ENCODE measurements at places on chromosomes 3 and 15. TPM values are rescaled to one million over a fixed set of nuclear protein-coding genes. Genes with fewer than 3 reads are reported as not detected.

GRCh38 chr3:128498901-128499530 is 6.0 kb upstream of the GATA2 start:
- DNase-seq = no peak

- DNase-seq = no peak
Observed at GRCh38 chr3:102180280-102180931, 254.4 kb upstream of the ZPLD1 start.

DNA sequence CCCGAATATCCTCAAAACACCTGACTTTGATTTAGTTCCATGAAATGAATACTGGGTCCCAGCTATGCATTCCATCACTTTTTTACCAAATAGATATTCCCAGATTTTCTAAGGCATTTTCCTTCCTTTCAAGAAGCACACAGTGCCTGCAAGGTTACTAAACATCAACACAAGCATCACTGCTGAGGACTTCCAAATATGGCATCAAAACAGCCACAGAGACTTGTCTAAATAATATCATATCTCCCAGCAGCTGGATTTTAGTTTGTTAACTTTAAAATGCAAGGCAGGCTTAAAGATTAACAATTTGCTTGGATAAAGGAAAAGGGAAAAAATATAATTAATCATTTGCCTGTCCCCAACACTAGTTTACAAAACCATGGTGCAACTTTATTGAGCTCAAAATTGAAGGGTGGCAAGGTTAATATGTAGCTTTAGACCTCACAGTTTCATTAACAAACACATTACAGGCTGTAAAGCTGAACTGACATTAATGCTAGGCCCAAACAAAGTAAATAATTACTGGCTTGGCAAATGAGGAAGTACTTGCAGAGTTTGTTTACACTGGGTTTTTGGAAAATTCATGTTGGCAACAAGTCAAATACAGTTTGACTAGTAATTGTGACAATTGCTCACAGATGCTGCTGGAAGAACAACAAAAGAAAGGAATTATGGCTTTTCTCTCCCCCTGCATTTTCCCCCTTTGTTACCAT is 401.7 kb upstream of the CDIN1 start:
- no peak for DNase-seq

SOX2 gene
- polyA plus RNA-seq = not detected

GRCh38 chr15:45387380-45388007 is 9.2 kb upstream of the GATM start:
- peak; percentile 88 for DNase-seq

KATNBL1 gene
- 19.3 TPM for polyA plus RNA-seq

DNA sequence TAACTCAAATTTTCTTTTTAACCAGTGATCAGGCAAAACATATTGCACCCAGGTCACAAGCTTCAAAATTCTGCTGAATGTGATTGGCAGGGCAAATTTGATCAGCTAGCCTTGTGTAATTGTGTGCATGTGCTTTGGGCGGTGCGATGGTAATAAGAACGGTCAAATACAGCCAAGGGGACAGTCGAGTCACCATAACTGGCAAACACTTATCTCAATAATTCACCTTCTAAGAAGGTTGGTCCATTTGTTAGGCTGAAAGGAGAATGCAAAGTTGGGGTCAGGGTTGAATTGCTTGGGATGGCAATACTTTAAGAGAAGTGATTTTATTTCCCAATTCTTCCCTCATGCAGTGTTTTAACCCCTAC is 302.4 kb upstream of the PDZRN3 start:
- no peak for DNase-seq

ADAMTS9 gene
- not detected for polyA plus RNA-seq

OR5K2 gene
- polyA plus RNA-seq = not detected

DNA sequence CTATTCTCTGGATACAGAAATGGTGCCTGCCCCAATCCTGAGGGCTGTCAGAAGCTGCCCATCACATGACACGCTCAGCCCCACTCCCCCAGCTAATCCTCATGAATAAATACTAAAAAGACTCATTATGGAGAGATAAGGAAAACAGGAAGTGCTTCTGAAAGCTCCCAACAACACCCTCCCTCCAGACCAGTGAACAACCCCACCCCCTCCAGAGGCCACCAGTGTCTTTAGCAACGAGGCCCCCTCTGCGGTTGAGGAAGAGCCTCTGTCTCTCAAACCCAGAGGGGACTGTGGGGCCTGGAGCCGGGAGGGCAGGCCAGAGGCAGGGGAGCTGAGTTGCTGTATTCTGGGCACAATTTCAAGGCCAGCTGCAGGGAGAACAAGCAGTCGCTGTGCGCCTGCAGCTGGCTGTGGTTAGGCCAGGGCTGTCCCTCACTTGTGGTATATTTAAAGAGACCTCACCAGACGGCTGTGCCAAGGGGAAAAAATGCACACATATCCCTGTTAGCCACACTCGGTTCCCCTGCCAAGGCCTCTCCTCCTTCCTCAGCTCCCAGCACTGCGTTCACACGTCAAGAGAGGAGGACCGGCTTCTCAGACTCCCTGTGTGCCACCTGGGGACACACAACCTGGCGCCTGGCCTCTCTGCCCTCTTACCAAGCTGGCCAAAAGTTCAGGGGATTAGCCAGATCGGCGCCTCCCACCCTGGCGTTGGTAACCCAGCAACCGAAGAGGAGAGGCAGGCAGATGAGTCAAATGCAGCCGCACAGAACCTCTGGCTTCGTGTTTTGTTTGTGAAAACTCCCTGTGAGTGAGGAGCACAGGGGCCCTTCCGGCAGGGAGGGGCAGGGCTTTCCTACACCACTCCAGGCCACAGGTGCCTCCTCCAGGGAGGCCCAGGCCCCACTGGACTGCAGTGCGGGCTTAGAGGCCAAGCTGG is 101.2 kb upstream of the ETV5 start:
- DNase-seq = peak; percentile 84

GRCh38 chr15:63600616-63601025 is 3.4 kb downstream of the FBXL22 start:
- DNase-seq = peak; percentile 78

DNA sequence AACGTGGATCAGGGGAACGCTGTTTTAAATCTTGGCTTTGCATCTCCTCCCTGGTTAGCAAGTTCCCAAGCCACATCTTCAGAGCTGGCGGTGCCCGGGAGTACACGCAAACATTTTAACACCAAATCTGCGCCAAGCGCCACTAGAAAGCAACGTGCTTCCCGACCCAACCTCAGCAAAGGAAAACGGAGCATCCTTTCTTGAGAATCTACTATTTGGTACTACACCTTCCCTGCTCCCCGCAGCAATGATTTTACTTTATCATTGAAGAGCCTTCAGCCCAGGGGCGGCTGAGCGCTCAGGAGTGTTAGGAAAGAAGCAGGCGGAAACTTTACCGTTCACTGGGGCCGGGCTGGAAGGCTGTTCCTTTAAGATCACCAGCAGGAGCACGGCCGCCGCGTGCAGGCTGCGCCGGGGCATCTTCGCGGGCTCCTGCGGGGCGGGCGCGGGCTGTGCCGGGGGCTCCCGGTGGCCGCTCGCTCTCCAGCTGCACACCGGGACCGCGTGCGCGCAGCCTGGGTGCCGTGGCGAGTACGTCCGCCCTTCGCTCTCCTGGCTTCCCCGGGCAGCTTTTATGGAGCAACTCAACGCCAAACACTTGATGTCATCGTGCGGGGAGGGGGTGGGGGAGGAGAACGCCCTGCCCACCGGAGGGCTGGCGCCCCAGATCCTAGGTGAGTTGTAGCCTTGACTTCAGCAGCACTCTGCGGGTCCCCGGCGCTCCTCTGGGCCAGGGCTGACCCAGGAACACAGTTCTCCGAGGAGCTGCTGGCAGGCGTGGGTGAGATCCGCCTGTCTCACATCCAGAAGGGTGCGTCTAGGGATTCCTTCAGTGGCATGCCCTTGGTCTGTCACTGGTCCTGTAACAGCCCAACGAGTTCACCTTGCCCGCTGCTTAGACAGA is at the start of gene CA12:
CA12 (minus strand) TSS at position 546 of the 904 bp plus-strand sequence; CDS start at position 420, 126 bp downstream.
- DNase-seq = peak; percentile 28

- no peak for DNase-seq
Observed at GRCh38 chr3:125116311-125117080, 60.7 kb upstream of the HEG1 start.

- DNase-seq = no peak
Observed at GRCh38 chr3:16809993-16810392, 74.8 kb upstream of the PLCL2 start.

GRCh38 chr3:23620638-23621015 is 185.1 kb upstream of the UBE2E1 start:
- no peak for DNase-seq

- DNase-seq = peak; percentile 82
Observed at GRCh38 chr15:58573270-58573669, 141.5 kb downstream of the LIPC start.

AADACL2 gene
- polyA plus RNA-seq = not detected

SAMD7 gene
- not detected for polyA plus RNA-seq

- no peak for DNase-seq
Observed at GRCh38 chr15:53324061-53324460, 435.4 kb downstream of the WDR72 start.

DNA sequence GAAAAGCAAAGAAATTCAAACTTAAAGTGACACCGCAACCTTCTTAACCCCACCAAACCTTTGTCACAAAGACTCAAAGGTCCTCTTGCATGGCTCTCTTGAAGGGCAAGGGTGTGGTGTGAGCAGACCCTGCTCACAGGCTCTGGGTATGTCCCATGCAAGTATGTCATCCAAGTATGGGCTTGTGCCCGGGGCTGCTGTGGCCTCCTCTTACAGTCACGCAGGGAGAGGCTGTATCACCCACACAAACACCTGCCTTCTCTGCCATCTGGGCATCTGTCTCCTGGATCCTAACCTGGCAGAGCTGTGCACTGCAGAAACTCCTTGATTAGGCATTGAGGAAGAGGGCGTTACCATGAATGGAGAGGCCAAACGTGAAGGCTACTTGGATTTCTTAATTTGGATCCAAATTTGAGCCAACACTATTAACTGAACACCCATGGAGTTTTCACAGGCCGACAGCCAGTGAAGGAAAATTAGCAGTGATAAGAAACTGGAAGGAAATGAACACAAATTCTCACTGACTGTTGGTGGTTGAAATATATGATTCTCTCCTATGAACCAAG is 146.6 kb downstream of the DUT start:
- DNase-seq = no peak

DNA sequence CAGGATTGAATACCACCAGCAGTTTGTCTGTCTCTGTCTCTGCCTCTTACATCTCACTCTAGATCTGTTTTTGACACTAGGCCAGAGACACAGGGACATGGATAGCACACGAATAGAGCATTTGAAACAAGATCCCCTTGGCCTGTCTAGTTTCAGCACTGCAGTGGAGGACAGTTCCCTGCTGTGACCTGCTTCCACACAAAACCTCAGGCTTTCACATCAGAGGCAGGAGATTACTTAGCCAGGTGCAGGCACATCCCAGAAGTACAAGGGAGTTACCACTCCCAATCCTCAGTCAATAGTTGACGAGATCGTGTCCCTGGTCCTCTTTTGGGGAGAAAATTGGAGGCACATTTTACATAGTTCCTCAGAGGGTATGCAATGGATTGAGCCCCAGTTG is 34.0 kb upstream of the CCK start:
- peak; percentile 10 for DNase-seq

IL17RD gene
- 0.28 TPM for polyA plus RNA-seq

Data from HepG2 (cell line).